Non-pigmented ciliary epithelial cell (primary cell): ENCODE measurements at places on chromosomes 1 and 21.

GRCh38 chr21:38120984-38121855, 135.6 kb upstream of the KCNJ15 start:
- DNase-seq = no peak

DNA sequence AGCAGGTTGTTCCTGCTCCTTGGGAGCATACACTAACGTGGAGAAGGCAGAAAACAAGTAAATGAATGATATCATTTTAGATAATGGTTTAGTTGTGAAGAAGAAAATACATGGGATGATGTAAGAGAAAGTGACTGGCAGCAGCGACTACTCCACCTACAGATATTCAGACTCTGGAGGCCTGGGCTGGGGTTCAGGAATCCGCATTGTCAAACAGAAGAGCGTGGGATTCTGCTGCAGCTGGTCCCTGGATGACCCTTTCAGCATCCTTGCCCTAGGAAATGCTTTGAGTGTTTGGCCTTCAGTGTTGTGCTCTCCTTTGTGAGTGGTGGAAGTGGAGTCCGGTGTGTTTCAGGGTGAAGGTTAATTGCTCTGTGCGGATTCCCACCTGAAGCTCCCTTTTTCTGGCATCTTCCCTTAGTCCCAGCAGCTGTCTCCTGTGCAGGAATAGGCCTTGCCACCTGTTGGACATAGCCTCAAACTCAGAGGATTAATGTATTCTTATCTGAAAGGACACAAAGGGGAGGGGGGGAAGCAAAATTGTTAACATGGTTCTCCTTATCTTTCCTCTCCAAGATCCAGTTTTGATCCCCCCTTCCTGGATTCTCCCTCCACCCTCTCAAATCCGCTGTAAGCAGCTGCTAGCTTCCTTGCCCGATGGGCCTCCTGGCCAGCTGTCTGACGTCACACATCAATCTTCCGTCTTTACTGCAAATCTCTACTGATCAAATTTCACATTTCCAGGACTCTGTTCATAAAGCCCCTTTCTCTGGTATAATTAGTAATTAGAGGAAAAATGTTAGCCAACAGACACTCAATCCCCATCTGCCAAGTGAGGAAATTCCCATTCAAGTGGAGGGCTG, 68.3 kb upstream of the SPAG17 start:
- DNase-seq = no peak

DNA sequence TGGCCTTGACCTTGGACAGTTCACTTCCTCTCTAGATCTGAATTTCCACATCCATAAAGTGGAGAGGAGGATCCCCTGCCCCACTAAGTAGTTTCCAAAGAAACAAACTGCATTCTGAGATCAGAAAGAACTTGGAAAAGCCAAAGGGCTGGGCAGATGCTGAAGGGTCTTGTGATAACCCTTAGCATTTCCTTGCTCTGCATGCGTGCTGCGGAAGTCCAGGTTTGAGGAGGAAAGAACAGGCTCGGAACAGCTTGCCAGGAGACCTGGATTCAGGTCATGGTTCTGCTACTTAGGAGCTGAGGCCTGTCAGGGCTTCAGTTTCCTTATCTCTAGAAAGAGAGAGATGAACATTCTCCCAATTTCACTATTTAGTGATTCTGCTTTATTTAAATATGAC, 27.2 kb downstream of the IGFN1 start:
- no peak for DNase-seq

GRCh38 chr21:18138507-18138906, 106.1 kb upstream of the CHODL start:
- no peak for DNase-seq

- no peak for DNase-seq
Observed at GRCh38 chr1:189706594-189706993, 771.1 kb downstream of the BRINP3 start.
